ENCODE measurements at places on chromosomes 2 and 18. TPM values are rescaled to one million over a fixed set of nuclear protein-coding genes. Genes with fewer than 3 reads are reported as not detected.
A peak's percentile ranks its signal among the peaks of the same experiment; 100 is the strongest.

GRCh38 chr2:47038656-47039488 lies 116.2 kb downstream of the STPG4 start:
- no peaks in the 10 kb centered on the region for H3K27me3 ChIP-seq
- peaks cover 85% of the 10 kb centered on the region for H3K4me1 ChIP-seq
- H3K36me3 ChIP-seq: no peaks in the 10 kb centered on the region
- DNase-seq: no peak
- peak overlapping the region; percentile 88 for H3K27ac ChIP-seq

The UGT1A10 gene
- total RNA-seq: not detected

- no peaks in the 10 kb centered on the region for H3K36me3 ChIP-seq
- no peak overlapping the region for H3K4me3 ChIP-seq
- H3K27me3 ChIP-seq: no peaks in the 10 kb centered on the region
Measured at GRCh38 chr2:198314559-198315153, 510.3 kb downstream of the PLCL1 start.

The SFTPB gene
- total RNA-seq: 0.25 TPM

GRCh38 chr2:230443541-230443940 lies 27.5 kb downstream of the SP100 start:
- no peaks in the 10 kb centered on the region for H3K27me3 ChIP-seq
- DNase-seq: no peak
- H3K27ac ChIP-seq: no peak overlapping the region
- peaks cover 3% of the 10 kb centered on the region for H3K36me3 ChIP-seq

DNA sequence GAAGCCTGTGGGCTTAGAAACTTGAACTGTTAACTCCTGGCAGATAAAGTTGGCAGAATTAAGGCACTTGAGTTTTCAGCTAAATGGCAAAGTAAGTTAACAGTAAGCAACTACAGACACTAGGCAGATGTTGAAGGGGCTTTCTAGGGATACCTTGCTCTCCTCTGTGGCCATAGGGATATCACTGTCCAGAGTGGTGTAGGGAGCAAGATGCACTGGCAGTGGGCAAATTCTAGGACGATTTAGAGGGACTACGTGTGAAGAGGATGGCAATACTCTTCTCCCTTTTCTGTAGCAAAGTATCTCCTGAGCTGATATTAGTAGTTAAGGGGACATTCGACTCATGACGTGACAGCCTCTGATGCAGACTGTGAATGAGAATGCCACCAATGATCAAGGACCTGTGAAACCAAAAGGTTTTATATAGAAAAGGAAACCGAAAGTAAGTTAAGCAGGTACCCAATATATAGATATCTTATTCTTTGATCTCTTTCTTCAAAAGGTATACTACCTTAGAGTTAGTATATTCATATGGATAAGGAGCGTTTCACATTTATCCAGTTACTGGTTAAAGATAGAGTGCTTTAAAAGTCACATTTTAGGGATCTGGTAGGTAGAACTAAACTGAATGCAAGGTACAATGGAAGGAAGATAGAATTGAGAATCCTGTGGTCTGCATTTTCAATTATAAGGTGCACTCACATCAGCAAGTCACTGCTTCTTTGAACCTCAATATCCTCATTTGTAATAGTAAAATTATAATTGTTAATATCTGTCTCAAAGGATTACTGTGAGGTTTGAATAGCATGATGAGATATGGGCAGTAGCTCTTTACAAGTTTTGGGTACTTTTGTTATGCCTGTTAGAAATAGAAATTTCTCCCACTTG lies 106.4 kb downstream of the KCNH7 start:
- peaks cover 3% of the 10 kb centered on the region for H3K27me3 ChIP-seq
- no peaks in the 10 kb centered on the region for H3K4me1 ChIP-seq
- H3K27ac ChIP-seq: no peak overlapping the region
- no peaks in the 10 kb centered on the region for H3K36me3 ChIP-seq
- no peak overlapping the region for H3K4me3 ChIP-seq
- no peak for DNase-seq

- DNase-seq: no peak
- peak overlapping the region; percentile 95 for H3K27ac ChIP-seq
- H3K27me3 ChIP-seq: no peaks in the 10 kb centered on the region
Measured at GRCh38 chr2:218224186-218224585, 7.2 kb downstream of the ARPC2 start.

DNA sequence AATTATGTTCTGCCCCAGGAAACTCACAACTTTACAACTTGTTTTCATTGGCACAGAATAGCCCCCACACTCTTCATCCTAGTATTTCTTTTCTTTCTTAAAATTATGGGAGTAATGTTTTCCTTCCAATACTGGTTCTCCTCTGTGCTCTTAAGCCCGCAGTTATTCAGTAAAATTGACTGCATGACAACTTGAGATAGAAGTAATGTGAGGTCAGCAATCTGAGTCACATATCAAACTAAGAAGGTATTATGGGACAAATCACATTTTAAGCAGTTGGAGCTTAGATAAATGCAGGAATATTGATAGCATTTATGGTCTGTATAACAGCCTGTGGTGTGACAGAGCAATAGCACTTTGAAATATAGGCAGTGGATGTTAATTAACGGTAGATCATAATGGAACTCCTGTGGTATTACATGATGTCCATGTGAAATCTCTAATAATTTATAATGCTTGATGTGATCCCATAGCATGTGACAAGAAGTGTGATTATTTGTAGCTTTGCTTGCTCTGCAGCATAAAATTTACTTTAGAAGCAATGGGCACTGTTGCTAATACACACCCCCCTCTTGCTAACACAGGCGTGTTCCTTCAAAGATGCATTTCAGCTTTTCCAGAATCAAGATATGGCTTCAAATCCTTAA lies 351.4 kb upstream of the CDH20 start:
- H3K36me3 ChIP-seq: no peaks in the 10 kb centered on the region
- H3K27me3 ChIP-seq: no peaks in the 10 kb centered on the region
- H3K27ac ChIP-seq: no peak overlapping the region
- no peak for DNase-seq

DNA sequence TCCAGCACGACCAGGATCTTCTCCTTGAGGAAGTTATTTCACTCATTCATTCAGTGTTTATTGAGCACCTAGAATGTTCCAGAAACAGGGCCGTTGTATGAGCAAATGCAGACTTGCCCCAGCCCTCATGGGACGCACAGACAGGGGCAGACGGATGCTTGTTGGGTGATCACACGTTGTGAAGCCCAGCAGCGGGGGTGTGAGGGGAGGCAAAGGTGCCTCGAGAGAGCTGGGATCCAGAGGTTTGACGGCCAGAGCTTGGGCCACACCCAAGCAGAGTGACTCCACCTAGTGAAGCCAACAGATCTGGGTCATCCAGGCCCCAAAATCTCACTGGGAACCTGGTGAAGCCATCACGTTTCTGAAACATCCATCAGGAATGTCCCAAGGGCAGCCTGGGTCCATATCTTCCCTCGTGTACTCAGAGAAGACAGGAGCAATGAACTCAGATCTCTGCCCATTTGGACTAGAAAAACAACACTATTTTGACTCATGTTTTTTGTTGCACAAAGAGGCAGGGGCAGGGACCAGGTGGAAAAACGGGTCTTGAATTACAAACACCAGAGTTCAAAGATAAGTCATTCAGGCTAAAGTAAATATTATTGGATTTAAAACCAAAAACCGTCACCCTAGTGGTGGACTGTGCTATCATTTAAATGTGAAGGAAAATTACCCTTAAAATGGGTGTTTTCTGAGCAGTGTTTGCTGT lies 54.9 kb upstream of the RBM44 start:
- no peaks in the 10 kb centered on the region for H3K36me3 ChIP-seq
- peak overlapping the region; percentile 59 for H3K27ac ChIP-seq
- H3K4me3 ChIP-seq: no peak overlapping the region
- peaks cover 57% of the 10 kb centered on the region for H3K4me1 ChIP-seq

The ARID5A gene
- 73.6 TPM for total RNA-seq

- DNase-seq: no peak
- H3K27ac ChIP-seq: no peak overlapping the region
- no peak overlapping the region for H3K4me3 ChIP-seq
- no peaks in the 10 kb centered on the region for H3K4me1 ChIP-seq
Measured at GRCh38 chr2:177689623-177690022, 297.1 kb downstream of the AGPS start.

DNA sequence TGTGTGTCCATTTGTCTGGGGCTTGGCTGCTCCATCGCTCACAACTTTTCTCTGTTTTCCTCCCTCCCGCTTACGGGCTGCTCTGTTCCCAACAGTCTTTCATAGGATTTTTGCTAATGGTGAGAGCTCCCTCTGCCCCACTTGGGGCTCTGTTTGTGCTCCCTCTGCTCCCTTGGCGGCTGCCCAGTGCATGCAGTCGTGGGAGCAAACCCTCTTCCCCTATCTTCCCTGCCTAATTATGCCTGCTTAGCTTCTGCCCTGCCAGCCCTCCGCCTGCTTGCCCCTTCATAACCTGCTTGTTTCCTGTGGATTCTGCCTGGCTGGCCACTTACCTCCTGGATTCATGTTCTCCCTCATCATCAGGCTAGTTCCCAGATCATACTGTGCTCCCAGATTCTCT lies 6.6 kb upstream of the KRTCAP3 start:
- peaks cover 22% of the 10 kb centered on the region for H3K4me1 ChIP-seq
- peaks cover 32% of the 10 kb centered on the region for H3K36me3 ChIP-seq
- H3K27me3 ChIP-seq: no peaks in the 10 kb centered on the region
- H3K27ac ChIP-seq: no peak overlapping the region
- H3K4me3 ChIP-seq: no peak overlapping the region

The LRATD1 gene
- total RNA-seq: 0.25 TPM

DNA sequence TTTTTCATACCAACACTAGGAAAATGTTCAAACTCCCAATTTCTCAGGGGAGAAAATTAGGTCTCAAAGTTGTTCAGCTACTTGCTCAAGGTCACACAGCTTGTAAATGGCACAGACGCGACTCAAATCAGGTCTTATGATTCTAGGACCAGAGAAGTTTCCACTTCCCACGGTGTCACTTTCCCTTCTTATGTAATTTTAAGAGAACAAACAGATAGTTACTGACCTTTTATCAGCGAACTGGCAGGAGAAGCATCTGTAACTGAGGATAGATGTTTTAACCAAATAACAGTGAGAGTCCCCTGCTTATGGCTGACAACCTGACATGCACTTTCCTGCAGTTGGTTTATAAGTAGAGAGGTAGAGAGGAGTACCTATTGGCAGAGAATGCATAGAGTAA lies 2.1 kb upstream of the KCNJ3 start:
- H3K27me3 ChIP-seq: peaks cover 32% of the 10 kb centered on the region
- no peaks in the 10 kb centered on the region for H3K4me1 ChIP-seq
- DNase-seq: no peak
- H3K36me3 ChIP-seq: no peaks in the 10 kb centered on the region
- no peak overlapping the region for H3K27ac ChIP-seq
- H3K4me3 ChIP-seq: no peak overlapping the region

All from psoas muscle (tissue), 8 donors.